ENCODE measurements at places on chromosomes 4 and X. TPM values are rescaled to one million over a fixed set of nuclear protein-coding genes. Genes with fewer than 3 reads are reported as not detected.

The PLS3 gene
- total RNA-seq = 122 TPM

The PDGFC gene
- total RNA-seq = 22.0 TPM

DNA sequence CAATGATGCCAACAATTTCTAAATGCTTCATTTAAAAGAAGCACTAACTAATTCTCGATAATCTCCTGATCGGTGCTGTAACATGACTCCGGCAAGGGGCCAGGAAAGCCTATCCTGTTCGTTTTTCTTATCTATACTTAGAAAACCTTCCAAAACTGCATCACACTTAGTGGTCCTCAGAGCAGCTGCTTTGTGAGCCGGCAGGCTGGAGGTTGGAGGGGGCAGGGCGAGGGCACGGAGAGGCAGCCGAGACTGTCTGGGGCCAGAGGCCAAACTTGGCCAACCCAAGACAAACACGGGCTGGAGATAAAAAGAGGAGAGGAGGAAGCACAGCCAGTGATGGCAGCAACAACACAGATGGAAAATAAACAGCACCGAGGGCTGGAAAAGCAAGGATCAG lies 455.7 kb downstream of the BCOR start:
- H3K36me3 ChIP-seq = no peaks in the 10 kb centered on the region
- H3K4me1 ChIP-seq = peaks cover 3% of the 10 kb centered on the region
- H3K4me3 ChIP-seq = no peak overlapping the region

The EGFL6 gene
- not detected for total RNA-seq

The NXF2B gene
- 1.5 TPM for total RNA-seq

GRCh38 chrX:70436343-70436742 lies 8.3 kb upstream of the DLG3 start:
- DNase-seq = peak; percentile 31
- no peak overlapping the region for H3K4me3 ChIP-seq
- H3K4me1 ChIP-seq = no peaks in the 10 kb centered on the region
- H3K27me3 ChIP-seq = peaks cover 2% of the 10 kb centered on the region
- no peak overlapping the region for H3K27ac ChIP-seq

DNA sequence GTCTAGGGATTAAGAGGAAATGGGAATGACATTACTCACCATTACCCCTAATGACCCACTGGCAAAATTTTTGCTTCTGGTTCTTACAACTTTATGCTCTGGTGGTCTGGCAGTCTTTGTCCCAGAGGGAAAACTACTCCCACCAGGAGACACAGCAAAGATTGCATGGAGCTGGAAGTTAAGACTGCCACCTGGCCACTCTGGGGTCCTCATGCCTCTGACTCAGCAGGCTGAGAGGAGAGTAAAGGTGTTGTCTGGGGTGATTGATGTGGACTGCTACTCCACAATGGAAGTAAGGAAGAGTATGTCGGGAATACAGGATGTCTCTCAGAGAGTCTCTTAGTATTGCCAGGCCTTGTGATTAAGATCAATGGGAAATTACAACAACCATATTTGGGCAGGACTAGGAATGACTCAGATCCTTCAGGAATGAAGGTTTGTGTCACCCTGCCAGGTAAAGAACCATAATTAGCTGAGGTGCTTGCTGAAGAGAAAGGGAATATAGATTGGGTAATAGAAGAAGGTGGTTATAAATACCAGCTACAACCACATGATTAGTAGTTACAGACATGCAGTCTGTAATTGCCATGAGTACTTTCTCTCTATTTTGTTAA lies 215.5 kb downstream of the GPAT3 start:
- H3K36me3 ChIP-seq = no peaks in the 10 kb centered on the region
- no peaks in the 10 kb centered on the region for H3K4me1 ChIP-seq
- no peak overlapping the region for H3K27ac ChIP-seq
- no peak for DNase-seq

DNA sequence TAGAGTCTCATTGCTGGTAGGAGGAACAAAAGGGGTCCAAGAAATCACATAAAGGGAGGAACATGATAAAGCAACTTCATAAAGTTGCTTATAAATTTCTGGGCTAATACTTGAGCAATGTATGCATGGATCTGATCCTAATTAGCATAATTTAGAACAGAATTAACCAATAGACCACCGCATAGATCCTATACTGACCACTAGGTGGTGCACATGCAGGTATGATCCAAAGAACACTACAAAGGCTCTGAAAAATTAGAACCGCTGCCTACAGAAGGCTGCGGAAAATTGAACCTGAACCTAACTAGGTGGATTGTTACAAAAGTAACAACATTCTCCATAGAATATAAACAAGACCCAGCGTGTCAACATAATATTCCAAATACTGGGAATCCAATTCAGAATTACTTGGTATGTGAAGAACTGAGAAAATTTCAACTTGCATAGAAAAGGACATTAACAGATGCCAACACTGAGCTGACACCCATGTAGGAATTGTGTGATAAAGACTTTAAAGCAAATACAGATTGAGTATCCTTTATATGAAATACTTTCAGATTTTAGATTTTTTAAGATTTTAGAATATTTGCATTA lies 23.3 kb downstream of the BRCC3 start:
- DNase-seq = peak; percentile 5
- H3K36me3 ChIP-seq = peaks cover 4% of the 10 kb centered on the region
- no peak overlapping the region for H3K27ac ChIP-seq
- no peak overlapping the region for H3K4me3 ChIP-seq
- peaks cover 5% of the 10 kb centered on the region for H3K4me1 ChIP-seq
- H3K27me3 ChIP-seq = peaks cover 1% of the 10 kb centered on the region

DNA sequence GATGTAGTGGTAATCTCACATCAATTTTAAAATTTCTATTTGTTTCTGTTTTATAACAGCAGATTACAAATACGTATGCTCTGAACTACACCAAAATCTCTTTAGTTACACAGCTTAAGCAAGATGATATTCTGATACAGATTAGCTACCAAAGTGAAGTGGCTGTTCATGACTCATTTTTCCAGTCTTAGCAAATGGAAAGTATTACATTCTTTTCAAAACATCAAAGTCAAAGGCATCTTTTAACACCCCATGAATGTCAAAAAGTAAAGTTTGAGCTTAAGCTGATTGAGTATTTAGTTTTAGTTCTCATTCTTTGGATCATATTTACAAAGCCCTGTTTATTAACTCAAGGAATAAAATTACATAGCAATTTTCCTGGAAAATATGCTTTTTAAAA lies 6.6 kb upstream of the HPGDS start:
- H3K27me3 ChIP-seq = no peaks in the 10 kb centered on the region
- H3K27ac ChIP-seq = no peak overlapping the region
- H3K36me3 ChIP-seq = no peaks in the 10 kb centered on the region
- no peak for DNase-seq
- peaks cover 6% of the 10 kb centered on the region for H3K4me1 ChIP-seq
- no peak overlapping the region for H3K4me3 ChIP-seq

DNA sequence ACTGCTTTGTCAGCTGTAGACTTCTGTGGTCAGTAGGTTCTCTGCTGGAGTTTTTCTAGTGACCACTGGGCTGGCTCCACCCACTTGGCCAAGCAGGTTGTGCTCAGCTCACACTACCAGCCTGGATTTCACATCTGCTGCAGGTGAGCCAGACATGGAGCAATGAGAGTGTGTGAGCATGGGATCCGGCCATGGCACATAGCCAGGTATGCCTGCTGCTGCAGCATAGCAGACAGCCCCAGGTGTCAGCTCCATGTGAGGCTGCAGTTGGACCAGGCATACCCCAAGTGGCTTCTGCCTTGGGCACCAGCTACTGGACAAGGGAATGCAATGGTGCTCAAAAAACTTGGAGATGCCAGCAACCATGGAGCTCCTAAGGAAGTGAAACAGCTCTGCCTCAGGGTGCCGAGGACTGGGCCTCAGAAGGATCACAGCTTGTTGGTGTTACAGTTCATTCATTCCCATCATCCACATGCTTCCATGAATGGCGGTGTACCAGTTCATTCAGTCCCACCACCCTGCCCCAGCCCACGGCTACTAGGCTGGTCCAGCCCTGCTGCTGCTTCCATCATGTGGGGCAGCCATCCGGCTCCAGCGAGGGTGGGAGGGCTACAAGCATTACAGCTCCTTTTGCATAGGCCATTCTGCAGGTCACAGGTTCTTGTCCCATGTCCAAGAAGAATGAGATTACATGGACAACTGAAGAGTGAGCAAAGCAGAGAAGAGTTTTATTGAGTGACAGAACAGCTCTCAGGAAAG lies 389.1 kb upstream of the PCDH7 start:
- no peaks in the 10 kb centered on the region for H3K4me1 ChIP-seq
- no peaks in the 10 kb centered on the region for H3K36me3 ChIP-seq
- H3K27me3 ChIP-seq = no peaks in the 10 kb centered on the region

The DSPP gene
- total RNA-seq = not detected

The ADAM29 gene
- total RNA-seq = not detected

All from endothelial cell (in vitro differentiated cells).